ENCODE measurements at places on chromosomes 5 and 9. TPM values are rescaled to one million over a fixed set of nuclear protein-coding genes. Genes with fewer than 3 reads are reported as not detected.

GDF9 gene
- total RNA-seq = 0.33 TPM

GRCh38 chr5:153147891-153148623, 342.4 kb upstream of the GRIA1 start:
- H3K4me1 ChIP-seq = no peaks in the 10 kb centered on the region
- no peaks in the 10 kb centered on the region for H3K36me3 ChIP-seq
- H3K27me3 ChIP-seq = no peaks in the 10 kb centered on the region
- H3K4me3 ChIP-seq = no peak overlapping the region

SPATA31D4 gene
- total RNA-seq = not detected

PCDHA11 gene
- total RNA-seq = 3.6 TPM

DNA sequence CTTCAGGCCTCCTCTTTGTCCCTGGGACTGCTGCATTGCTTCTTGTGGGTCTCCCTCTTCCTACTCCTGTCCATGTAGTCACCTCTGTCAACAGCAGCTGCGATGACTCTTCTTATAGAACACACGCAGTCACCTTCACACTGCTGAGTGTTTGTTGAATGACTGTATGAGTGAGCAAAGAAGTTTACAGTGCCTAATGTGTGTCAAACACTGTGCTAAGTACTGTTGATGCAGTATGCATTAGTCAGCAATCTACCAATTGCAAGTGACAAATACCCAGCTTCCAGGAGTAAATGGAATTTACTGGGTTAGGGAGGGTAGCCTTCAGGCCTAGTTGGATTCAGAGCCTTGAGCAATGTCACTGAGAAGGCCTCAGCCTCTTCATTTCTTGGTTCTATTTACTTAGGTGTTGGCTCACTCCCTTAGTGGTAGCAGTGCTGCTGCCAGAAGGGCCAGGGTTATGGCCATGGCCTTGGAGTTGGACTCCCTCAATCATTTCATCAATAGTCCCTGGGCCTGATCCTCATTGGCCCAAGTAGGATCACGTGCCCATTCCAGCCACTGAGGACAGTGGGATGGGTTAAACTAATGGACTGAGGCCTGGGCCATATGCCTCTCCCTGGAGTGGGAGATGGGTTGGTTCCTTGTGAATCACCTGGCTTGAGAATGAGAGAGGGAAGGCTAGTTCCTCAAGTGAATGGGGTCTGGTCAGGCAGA, 93.5 kb downstream of the RGS3 start:
- DNase-seq = no peak
- peak overlapping the region; percentile 16 for H3K27ac ChIP-seq
- H3K4me1 ChIP-seq = peaks cover 41% of the 10 kb centered on the region
- no peak overlapping the region for H3K4me3 ChIP-seq

DIPK1B gene
- 25.7 TPM for total RNA-seq

NR5A1 gene
- total RNA-seq = not detected

GRCh38 chr5:150286820-150287219, 2.8 kb downstream of the CAMK2A start:
- no peak overlapping the region for H3K27ac ChIP-seq
- no peak for DNase-seq
- H3K4me3 ChIP-seq = no peak overlapping the region
- no peaks in the 10 kb centered on the region for H3K36me3 ChIP-seq
- no peaks in the 10 kb centered on the region for H3K4me1 ChIP-seq

DNA sequence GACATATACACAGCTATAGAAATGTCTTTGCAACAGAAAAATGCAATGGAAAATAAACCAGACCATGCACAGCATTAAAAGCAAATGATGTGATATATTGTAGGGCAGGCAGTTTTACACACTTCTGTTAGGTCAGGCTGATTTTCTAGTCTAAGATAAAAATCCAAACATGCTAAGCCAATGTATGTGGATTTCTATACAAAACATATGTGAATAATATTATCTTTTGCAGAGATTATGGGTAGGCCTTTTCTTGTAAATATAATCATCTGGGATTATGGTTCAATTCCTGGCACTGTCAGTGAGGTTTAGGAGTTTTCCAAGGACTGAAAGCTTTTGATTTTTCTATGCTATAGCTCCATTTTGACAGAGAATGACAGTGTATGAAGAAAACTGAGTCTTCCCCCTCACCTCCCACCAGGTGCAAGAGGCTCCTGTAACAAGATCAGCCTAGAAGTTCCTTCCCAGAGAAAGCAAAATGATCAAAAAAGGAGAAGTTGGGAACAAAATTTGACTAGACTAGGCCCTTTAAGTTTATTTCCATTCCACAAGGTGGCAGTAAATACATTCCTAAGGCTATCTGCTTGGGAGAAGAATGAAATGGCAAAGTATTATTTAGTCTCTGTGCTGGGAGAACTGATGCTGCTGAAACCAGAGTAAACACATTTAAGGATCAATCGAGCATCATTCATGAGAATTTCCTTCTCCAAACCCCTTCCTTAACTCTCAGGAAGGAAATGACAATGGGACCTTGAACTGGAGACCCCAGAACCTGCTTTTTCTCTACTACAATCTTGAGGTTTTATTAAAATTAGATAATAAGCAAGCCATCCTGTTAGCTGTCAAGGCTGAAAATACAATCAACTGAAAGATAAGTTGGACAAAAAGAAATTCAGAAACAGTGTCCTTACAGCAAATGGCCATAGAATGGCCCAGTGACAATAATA, 133.0 kb upstream of the TUT7 start:
- DNase-seq = no peak
- H3K4me3 ChIP-seq = no peak overlapping the region
- no peaks in the 10 kb centered on the region for H3K4me1 ChIP-seq
- H3K27ac ChIP-seq = no peak overlapping the region

DNA sequence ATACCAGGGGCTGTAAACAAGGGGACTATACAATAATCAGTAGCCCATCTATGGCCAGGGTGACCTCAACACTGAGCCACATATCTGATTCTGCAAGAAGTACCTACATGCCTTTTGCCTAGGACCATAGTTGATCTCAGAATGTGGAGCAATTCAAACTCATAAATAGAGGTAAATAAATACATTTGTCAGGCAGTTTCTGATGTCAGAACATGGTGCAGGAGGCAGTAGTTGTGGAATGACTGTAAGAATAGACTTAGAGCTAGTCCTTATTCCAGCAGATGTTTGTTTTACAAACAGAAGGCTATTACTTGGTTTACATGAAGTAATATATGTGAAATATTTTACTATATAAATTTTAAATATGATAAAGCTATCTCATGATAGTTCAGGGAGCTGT, 330.7 kb upstream of the DAB2 start:
- H3K4me1 ChIP-seq = no peaks in the 10 kb centered on the region
- no peak overlapping the region for H3K27ac ChIP-seq
- no peak for DNase-seq
- no peak overlapping the region for H3K4me3 ChIP-seq
- no peaks in the 10 kb centered on the region for H3K36me3 ChIP-seq

- no peaks in the 10 kb centered on the region for H3K36me3 ChIP-seq
- H3K27me3 ChIP-seq = no peaks in the 10 kb centered on the region
- no peak overlapping the region for H3K27ac ChIP-seq
- H3K4me3 ChIP-seq = no peak overlapping the region
- no peak for DNase-seq
- no peaks in the 10 kb centered on the region for H3K4me1 ChIP-seq
Measured at GRCh38 chr5:20601678-20602100, 613.7 kb upstream of the CDH18 start.

DNA sequence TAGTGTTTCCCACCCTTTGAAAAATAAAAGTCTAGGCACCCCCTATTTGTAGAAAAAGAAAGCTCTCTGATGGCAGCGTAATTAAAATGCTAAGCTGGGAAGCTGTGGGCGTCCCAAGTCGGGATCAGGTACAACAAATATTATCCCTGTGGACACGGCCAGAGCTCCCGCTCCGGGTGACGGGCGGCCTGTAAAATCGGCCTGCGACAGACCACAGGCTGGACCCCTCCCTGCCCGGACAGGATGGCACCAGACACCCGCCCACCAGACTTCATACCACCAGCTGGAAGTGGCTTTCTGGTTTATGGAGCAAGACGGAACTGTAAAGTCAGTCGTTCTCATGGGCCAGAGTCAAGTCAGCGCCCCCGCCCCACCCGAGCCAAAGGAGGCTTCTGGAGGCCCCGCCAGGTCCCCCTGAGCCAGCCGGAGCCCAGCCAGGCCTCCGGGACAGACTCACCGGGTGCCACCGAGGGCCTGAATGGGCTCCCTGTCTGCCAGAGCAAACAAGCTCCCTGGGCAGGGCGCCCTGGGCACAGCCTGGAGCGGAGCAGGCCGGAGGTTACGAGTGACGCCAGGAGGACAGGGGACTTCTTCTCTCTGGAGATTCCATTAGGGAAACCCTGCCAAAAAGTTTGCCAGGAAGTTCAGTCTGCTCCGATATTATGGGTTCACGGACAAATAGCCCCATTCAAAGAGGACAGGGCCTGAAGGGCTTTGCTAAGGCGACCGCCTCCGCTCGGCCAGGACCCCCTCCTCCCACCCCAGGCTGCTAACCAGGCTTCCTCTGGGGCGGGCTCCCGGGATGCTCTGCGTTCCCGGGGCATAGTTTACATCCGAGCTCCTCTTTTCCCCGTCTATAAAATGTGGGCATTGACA, 173.7 kb downstream of the ERCC6L2 start:
- peak; percentile 84 for DNase-seq

FRMD3 gene
- total RNA-seq = 2.1 TPM

DNA sequence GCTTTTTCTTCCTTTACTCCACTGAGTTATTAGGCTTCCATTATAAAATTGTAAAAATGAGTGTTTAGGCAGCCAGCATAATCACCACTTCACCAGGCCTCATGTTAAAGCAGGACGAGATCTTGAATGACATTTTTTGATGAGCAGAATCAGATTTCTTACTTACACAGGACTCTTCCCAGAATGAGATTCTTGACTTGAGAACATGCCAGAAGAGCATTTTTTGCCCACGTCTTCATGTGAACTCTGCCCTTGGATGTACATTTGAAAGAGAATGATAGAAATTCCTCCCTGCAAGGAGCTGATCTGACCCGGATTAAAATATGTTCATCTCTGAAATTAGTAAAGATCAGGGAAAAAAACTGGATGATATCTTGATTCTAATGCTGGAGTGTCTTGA, 212.1 kb upstream of the ADRA1B start:
- no peak for DNase-seq
- no peaks in the 10 kb centered on the region for H3K36me3 ChIP-seq
- H3K27ac ChIP-seq = no peak overlapping the region
- H3K4me1 ChIP-seq = no peaks in the 10 kb centered on the region
- H3K27me3 ChIP-seq = no peaks in the 10 kb centered on the region

SOX30 gene
- total RNA-seq = not detected
